ENCODE measurements at places on chromosomes 5 and 9.

- DNase-seq, result no peak
Measured at GRCh38 chr9:31377358-31377757, 1007.1 kb upstream of the ACO1 start.

- DNase-seq, result no peak
Measured at GRCh38 chr5:90997082-90997481, 386.0 kb downstream of the ARRDC3 start.

DNA sequence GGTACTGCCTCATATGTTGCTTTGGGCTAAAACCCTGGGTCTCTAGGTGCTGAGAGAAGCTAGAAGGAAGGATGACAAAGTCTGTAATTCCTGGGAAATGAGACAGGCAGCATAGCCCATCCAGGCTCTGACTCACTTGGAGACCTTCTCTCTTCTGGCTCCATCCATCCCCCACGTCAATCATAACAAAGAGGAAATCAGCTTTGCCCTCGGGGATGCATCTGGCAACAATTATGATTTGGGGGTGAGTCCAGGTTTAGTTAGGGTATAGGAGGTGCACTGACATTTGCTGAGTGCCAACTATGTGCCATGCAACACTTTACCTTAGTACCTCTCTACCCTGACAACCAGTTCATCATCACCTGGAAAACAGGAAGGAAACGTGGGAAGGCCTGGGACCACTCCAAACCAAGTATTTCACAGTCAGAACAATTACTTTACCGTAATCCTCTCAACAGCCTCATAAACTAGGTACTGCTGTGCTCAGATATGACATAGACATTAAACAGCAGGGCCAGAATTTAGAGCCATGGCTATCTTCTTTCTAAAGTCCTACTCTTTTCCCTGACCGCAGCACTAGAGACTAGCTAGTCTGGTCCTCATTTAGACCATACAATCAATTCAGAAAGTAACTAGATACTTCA lies 39.1 kb upstream of the GZMA start:
- DNase-seq, result no peak

DNA sequence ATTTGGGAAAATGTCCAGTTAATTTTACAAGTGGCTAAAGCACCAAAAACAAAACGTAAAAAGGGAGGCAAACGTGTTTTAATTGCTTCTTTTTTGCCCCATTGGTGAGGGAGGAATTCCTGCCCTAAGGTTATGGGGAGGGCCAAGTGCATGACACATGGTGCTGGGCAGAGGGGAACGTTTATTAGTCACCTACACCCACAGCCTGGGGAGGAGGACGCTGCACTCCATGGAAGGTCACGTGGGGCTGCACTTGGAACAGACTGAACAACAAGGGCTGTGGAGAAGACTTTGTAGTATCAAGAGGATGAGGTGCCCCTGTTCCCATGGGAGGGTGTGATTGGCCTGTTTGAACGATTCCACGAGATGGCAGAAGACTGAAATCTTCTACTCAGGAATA lies 13.7 kb upstream of the ADAMTS16 start:
- no peak for DNase-seq

- no peak for DNase-seq
Measured at GRCh38 chr5:69013481-69013880, 80.3 kb upstream of the SLC30A5 start.

DNA sequence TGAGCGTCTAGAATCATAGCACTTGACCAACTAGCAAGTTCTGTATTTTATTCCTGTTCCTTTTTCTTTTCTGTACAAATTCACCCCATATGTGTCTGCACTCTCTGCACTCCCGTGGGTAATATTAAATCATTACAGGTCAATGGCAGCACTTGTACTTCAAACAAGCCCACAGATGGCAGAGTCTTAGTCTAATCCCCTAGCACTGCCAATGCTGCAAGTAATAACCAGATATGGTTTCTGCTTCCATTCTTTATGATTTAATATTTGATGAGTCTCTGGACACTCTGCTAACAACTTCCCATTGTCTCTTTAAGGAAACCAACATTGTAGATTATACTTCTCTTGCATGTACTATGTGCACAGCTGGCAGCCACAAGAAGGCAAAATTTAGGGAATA lies 343.8 kb upstream of the CHD1 start:
- no peak for DNase-seq

- peak; percentile 32 for DNase-seq
Measured at GRCh38 chr5:139075066-139076050, 122.8 kb downstream of the SIL1 start.

DNA sequence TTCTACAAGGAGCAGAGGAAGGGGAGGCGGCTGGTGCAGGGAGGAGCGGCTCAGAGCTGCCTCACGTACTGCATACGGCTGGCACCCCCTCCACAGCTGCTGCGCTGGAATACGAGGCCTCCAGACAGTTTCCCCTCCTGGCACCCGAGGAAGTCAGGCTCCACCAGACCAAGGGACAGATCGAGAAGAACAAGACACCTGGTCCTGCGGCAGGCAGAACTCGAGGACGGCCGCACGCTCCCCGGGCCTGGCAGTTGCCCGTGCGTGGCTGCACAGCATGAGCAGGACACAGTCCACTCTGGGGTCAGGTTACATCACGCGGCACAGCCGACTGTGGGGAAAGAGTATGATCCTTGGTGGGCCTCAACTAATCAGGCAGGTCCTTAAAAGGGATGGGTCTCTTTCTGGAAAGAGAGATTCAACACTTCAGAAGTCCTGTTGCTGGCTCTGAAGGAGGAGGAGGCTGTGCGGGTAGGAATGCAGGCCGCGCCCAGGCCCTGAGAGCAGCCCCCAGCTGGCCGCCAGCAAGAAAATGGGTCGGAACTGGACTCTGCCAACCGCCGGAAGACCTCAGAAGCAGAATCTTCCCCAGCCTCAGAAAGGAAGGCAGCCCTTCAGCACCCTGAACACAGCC lies 11.6 kb downstream of the UBAC1 start:
- DNase-seq, result no peak

All from hematopoietic multipotent progenitor cell treated with erythropoietin and hydrocortisone succinate and interleukin-3 and kit ligand, for 6 days (in vitro differentiated cells).